ENCODE measurements at places on chromosomes 2 and 18.

DNA sequence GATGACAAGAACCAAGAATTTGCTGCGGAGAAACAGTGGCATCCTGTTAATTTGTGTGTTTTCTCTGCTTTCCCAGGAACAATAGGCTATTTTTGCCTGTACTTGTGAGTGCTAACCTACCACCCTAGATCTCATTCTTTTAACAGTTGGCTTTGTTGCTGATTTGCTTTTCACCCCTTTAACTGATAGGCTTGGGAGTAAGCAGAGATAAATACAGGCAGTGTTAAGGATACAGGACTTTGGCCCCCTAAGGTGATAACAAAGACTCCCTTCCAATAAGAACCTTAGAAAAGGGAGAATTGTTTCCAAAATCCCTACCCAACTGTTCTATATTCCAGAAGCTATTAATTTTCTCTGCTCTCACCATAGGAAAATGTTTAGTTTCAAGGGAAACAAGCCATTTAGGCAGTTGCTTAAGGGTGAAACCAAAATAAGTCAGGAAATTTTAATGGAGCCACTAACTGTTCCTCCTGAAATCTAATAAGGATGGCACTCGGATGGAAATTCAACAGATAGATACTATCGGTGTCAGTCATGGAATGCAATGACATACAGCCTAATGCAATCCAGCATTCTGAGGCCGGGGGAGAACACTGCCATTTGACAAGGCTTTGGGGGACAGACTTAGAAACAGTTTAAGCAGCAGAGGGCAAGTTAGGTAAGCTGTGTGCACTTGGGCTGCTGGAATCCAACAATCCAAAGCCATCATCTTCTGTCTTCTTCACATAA is 238.8 kb downstream of the RNF152 start:
- no peak for DNase-seq

GRCh38 chr18:13572148-13572547 is 154.2 kb downstream of the FAM210A start:
- no peak for DNase-seq

DNA sequence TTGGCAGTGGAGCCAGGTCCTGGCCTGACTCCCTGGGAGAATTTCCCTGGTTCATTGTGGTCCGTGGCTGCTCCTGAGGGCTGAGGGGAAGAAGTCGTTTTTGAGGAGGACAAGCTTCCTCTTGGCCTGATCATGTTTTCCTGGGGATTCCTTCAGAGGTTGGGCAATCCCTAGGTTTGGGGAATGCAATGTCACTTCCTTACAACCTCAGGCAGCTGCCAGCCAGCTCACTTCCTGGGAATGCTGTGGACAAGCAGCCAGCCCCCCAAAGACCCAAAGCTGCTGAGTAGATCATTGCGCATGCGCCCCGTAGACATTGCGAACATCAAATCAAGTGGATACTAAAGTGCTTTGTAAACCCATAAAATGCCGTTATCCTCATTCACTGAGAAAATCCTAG is 7.7 kb upstream of the DNMT3A start:
- DNase-seq, result no peak

DNA sequence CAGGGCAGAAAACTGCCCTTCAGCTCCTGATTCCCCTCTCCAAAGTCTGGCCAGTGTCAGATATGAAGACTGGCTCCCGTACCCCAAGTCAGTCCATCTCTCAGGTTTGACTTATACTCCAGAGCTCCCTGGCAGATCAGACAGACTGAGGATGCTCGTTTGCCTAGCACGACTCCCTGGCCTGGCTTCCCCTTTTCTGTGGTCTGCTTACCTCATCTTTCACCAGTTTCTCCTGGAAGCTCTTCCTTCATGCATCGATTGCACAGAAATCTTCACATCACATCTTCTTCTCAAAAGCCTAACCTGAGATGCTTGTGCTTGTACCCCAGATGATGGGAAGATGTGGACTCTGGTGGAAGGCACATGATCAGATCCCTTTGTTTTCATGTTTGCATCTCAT is 387.9 kb upstream of the POU3F3 start:
- no peak for DNase-seq

GRCh38 chr2:209830722-209831465 is 59.3 kb downstream of the UNC80 start:
- DNase-seq, result no peak
